T-helper 2 cell (primary cell): ENCODE measurements at places on chromosomes 5 and 9.

DNA sequence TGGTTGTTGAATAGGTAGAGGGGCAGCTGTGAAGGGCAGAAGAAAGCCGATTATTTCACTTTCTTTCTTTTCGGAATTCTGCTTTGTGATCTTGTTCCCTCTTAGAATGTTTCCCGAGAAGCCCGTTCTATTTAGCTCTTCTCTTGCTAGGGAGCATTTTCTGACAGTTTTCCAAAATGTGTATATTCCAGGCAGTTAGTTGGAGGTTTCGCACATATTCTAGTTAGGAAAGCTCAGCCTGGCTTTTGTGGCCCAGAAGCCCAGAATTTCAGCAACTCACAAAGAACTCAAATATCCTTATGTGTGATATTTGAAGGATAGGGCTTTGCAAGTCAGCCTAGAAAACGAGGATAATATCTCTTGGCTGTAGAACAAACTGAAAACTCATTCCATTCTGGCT is 461.0 kb upstream of the C9orf72 start:
- no peak for DNase-seq

GRCh38 chr5:18097817-18098216 is 463.6 kb downstream of the TAF11L14 start:
- DNase-seq, result no peak

GRCh38 chr9:4114569-4115505 is 185.0 kb downstream of the GLIS3 start:
- DNase-seq, result no peak

DNA sequence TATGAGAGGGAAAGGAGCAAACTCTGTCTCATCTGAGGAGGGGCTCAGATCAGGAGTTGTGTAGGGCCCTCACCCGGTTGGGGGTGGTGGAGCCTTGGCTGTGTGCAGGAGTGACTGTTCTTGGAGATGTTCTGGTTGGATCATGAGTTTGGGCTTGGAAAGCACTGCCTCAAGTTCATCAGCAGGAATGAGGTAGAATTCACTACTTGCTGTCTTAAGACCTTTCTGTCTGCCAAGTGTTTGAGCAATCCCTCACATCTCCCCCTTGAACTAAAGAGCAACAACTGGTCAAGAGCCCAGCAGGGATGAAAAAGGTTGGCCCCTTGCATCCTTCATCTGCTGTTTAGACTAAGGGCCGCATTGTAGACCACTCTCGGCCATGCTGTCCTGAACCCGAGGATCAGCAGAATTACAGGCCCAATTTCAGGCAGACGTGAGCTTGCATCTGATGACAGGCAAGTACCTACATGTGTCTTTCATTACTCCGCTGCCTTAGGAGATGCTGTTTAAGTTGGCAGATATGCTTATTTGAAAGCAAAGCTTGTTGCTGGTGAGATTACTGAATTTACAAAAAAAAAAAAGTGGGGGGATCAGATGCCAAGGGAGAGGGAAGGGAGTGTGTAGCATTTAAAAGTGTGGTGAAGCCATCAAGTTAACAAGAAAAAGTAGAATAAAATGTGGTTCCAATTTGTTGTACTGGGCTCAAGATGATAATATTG is 36.4 kb downstream of the PIK3R1 start:
- DNase-seq, result no peak

- no peak for DNase-seq
Observed at GRCh38 chr9:70257991-70258691, 637 bp upstream of the SMC5 start.

DNA sequence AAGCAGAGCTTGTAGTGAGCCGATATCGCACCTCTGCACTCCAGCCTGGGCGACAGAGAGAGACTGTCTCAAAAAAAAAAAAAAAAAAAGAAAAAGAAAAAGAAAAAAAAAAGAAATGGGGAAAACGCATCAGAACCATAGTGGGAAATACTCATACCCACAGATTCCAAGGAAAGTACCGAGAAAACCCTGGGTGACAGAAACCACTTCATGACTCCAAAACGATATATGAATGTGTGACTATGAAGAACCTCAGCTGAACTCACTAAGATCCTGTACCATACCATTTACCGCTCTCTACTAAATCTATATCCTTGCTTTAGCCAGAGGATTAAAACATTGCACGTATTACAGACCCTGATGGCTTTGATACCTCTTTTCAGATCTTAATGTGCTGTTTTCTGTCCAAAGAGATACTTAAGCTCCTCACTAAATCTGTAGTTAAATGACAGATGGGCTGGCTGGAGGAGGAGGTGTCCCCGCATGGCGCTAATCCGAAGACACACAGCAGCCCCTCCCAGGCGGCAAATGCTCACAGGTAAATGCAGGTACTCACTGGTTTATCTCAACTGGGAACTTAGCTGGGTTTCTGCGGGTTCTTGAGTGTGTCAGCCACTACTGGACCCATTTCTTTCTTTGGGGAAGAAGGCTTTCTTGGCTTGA is 2.8 kb downstream of the LPCAT1 start:
- DNase-seq, result no peak

DNA sequence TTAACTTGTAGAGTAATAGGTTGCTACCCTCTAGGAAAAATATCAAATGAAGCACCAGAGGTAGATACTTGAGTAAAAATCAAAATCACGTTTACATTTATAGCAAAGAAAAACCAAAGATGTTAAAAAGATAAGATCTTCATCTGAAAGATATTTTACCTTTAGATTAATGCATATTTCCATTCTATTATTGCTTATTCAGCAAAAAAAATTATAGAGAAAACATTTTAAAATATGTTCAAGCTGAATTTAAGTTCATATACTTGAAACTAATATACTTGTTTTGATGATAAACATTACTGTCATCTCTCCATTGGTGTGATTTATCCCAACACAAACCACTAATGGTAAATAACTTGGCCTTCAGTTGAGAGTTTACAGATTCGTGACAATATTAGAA is 422.3 kb downstream of the CAAP1 start:
- no peak for DNase-seq

DNA sequence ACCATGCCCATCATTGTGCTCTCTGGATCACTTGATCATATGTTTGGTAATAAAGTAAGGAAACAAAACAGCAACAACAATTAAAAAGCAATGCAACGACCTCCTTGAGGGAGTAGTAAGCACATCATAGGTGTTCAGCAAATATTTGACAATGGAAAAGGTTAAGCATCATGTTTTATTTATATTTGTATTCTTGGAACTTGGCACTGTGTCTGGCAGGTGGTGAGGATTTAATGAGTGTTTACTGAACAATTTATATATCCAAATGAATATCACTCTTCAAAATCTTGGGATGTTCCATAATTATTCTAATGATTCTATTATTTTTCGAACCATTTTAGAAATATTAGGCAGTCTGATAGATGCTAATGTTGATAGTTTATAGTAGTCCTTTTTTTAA is 6.2 kb downstream of the PIP5K1B start:
- DNase-seq, result no peak
